ENCODE measurements at places on chromosomes 5 and 9. TPM values are rescaled to one million over a fixed set of nuclear protein-coding genes. Genes with fewer than 3 reads are reported as not detected.

SPATA31E1 gene
- total RNA-seq: not detected

CPLANE1 gene
- total RNA-seq: 5.7 TPM

GRCh38 chr5:102879741-102880140, 124.6 kb downstream of the PAM start:
- H3K4me3 ChIP-seq: no peak overlapping the region
- no peaks in the 10 kb centered on the region for H3K27me3 ChIP-seq
- H3K4me1 ChIP-seq: no peaks in the 10 kb centered on the region
- no peaks in the 10 kb centered on the region for H3K36me3 ChIP-seq

- no peaks in the 10 kb centered on the region for H3K4me1 ChIP-seq
- H3K4me3 ChIP-seq: no peak overlapping the region
- DNase-seq: no peak
Measured at GRCh38 chr5:13508559-13508958, 435.9 kb downstream of the DNAH5 start.

DENND1A gene
- total RNA-seq: 20.0 TPM

DNA sequence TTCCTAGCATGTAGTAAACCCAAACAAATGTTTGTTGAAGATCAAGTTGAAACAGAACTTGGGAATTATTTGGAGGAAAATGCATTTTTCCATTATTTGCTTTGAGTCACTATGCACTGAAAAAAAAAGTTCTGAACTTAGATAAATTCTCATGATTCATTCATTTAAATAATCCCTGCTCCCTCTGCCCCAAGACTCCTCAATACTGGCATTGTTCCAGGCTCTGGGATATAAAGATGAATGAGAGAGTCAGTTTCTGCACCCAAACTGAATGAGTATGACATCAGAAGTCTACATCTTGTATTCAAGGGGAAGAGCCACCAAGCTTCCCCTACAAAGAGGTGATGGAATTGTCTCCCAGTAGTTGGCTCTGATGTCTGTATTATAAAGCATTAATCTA, 123.9 kb downstream of the SEC61B start:
- H3K27ac ChIP-seq: no peak overlapping the region
- DNase-seq: no peak
- H3K27me3 ChIP-seq: no peaks in the 10 kb centered on the region
- H3K4me3 ChIP-seq: no peak overlapping the region
- H3K4me1 ChIP-seq: no peaks in the 10 kb centered on the region

ZNF169 gene
- 5.1 TPM for total RNA-seq
